Mesothelial cell of epicardium (in vitro differentiated cells): ENCODE measurements at places on chromosomes 7 and 10. TPM values are rescaled to one million over a fixed set of nuclear protein-coding genes. Genes with fewer than 3 reads are reported as not detected.
A peak's percentile ranks its signal among the peaks of the same experiment; 100 is the strongest.

DNA sequence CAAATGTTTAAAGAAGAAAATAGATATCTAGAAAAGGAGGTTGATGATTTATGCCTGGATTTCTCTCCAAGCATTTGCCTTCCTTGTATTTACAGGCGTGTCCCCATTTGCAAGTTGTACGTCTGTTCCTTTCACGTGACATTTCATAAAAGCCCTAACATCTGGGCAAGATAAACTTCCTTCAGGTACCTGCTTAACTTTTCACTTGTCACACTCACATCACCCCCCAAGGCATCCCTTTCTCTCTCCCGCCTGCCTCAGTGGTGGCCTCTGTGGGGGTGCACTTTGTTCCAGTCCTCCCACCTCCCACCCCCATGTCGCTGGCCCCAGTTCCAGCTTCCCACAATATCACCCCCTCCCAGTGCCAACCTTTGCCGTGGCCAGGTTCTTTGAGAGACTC lies 6.7 kb downstream of the TWIST1 start:
- H3K36me3 ChIP-seq = peaks cover 8% of the 10 kb centered on the region
- DNase-seq = no peak
- peak overlapping the region; percentile 92 for H3K4me3 ChIP-seq
- peaks cover 77% of the 10 kb centered on the region for H3K4me1 ChIP-seq
- peaks cover 88% of the 10 kb centered on the region for H3K27me3 ChIP-seq

GRCh38 chr7:134865001-134865845 lies 85.8 kb downstream of the CALD1 start:
- H3K36me3 ChIP-seq = peaks cover 25% of the 10 kb centered on the region
- peak overlapping the region; percentile 93 for H3K27ac ChIP-seq
- H3K4me1 ChIP-seq = peaks cover 31% of the 10 kb centered on the region

DNA sequence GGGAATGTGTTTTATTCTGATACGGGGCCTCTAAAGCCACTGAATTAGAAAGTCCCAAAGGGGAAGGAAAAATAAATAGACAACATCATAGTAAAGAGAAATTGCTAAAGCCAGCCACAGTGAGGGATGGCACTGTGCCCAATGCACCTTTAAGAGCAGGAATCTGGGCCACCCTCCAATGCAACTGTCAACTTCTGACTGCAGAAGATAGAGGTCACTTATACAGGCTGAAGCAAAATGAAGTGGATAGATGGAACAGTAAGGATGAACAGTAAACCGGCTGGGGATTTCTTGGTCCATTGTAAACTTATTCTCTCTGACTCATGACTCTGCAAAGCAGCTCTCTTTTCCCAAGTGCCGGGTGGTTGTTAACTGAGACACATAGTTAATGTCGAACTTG lies 54.0 kb upstream of the KCNIP2 start:
- H3K4me1 ChIP-seq = peaks cover 7% of the 10 kb centered on the region
- no peaks in the 10 kb centered on the region for H3K36me3 ChIP-seq
- no peaks in the 10 kb centered on the region for H3K27me3 ChIP-seq

DNA sequence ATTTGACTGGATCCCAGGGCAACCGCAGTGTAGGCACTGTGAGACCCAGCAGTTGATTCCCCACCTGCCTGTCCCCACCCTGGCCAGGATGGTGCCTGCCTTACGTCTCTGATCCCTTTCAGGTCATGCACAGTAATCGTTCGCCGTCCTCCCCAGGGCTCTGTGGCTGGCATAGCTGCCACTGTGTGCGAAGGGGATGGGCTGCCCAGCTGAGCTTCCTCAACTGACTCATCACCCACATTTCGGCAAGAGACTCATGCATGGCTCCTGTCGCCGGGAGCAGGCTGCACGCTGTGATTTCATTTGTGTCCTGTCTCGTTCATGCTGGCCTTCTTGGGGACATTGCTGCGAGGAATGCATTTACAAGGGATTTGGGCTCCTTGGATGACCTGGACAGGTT lies 252.4 kb downstream of the KLF6 start:
- no peak overlapping the region for H3K27ac ChIP-seq
- H3K27me3 ChIP-seq = no peaks in the 10 kb centered on the region
- no peak for DNase-seq
- H3K4me1 ChIP-seq = peaks cover 2% of the 10 kb centered on the region
- H3K36me3 ChIP-seq = no peaks in the 10 kb centered on the region
- no peak overlapping the region for H3K4me3 ChIP-seq

DNA sequence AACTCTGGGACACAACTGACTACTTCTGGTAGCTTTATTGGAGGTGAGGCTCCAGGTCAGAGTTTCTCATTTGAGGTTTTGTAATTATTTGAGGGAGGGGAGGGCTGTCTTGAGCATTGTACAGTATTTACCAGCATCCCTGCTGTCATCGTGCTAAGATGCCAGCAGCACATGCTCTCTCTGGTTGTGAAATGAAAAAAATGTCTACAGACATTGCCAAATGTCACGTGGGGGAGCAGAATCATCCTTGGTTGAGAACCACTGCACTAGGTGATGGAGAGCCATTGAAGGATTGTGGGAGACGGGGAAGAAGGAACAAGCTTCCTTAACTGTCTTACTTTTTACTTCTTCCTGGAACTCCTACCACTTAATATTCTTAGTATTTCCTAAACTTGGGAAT lies 5.0 kb downstream of the SEPTIN7 start:
- peaks cover 7% of the 10 kb centered on the region for H3K36me3 ChIP-seq
- no peaks in the 10 kb centered on the region for H3K27me3 ChIP-seq
- H3K4me3 ChIP-seq = no peak overlapping the region
- no peak overlapping the region for H3K27ac ChIP-seq
- no peak for DNase-seq

DNA sequence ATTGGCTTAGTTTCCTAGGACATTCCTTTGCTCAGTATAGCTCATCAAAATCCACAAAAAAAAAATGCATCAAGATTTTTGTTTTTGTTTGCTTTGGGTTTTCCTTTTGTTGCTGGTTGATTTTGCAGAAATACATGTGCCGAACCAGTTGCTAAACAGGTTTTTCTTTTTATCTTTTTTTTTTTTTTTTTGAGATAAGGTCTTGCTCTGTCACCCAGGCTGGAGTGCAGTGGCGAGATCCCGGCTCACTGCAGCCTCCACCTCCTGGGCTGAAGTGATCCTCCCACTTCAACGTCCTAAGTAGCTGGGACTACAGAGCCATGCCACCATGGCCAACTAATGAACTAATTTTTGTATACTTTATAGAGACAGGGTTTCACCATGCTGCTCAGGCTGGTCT lies 8.3 kb downstream of the CSTF2T start:
- H3K27ac ChIP-seq = no peak overlapping the region
- peaks cover 20% of the 10 kb centered on the region for H3K4me1 ChIP-seq
- no peaks in the 10 kb centered on the region for H3K27me3 ChIP-seq
- H3K4me3 ChIP-seq = no peak overlapping the region

- H3K36me3 ChIP-seq = no peaks in the 10 kb centered on the region
- DNase-seq = no peak
- H3K4me3 ChIP-seq = peak overlapping the region; percentile 95
- H3K27me3 ChIP-seq = no peaks in the 10 kb centered on the region
- peaks cover 40% of the 10 kb centered on the region for H3K4me1 ChIP-seq
These were observed 1.5 kb downstream of the PTPN12 start for GRCh38 chr7:77538281-77539212.

DNA sequence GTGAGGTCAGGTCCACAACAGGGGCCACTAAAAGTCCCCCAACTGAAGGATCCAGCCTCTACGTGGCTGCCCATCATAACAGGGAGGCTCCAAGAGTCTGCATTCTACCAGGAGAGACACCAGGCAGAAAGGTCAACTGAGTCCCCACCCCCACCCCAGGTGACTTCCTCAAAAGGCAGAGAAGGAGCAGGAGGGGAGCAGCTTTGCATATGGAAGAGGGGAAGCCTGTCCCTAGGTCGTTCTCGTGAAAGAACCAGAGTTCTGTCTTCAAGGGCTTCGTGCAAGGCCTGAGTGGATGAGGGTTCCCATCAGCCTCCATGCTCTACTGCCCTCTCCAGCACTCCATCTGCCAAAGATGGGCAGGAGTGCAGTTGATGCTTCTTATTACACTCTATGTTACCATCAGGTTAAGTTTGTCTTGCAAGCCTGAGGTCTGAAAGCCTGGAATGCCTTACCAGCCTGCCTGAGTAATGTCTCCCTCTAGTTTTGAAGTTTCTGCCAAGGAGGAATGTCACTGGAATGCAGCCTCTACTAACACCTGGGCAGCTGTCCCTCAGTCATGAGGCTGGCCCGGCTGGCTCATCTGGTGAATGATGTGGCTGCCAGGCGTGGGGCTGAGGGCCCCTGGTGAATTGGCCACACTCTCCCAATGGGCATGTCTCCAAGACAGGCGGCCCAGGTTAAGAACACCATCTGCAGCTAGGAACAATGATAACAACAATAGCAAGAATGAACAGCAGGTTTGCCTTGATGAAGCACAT lies 54.3 kb upstream of the SMNDC1 start:
- H3K27me3 ChIP-seq = no peaks in the 10 kb centered on the region
- peak overlapping the region; percentile 31 for H3K27ac ChIP-seq
- DNase-seq = no peak
- no peak overlapping the region for H3K4me3 ChIP-seq
- H3K4me1 ChIP-seq = peaks cover 35% of the 10 kb centered on the region

DNA sequence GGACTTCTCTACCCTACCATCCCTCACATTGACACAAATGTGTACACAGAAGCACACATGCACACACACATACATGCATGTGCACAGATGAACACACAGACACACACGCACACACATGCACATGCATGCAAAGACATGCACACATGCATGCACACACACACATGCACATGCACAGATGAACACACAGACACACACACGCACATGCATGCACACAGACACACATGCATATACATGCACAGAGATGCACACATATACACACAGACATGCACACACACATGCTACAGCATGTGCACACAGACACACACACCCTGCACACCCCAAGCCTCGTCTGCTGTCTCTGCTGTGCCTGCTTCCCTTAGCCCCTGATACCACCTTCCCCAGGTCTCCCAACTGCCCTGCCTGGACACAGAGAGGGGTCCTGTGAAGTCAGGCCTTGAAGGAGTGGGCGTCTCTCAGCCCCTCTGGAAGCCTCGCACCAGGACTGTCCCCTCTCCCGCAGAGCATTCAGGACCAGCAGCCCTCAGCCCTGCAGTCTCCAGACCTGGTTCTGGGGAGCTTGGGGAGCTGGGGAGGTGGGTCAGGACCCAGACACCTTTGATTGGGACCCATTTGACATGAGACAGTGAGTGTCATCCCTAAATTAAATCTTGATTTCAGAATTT lies 181.8 kb downstream of the DNAJB6 start:
- no peaks in the 10 kb centered on the region for H3K4me1 ChIP-seq
- no peaks in the 10 kb centered on the region for H3K36me3 ChIP-seq
- DNase-seq = no peak
- no peak overlapping the region for H3K4me3 ChIP-seq

- no peak overlapping the region for H3K27ac ChIP-seq
- H3K27me3 ChIP-seq = no peaks in the 10 kb centered on the region
- no peak overlapping the region for H3K4me3 ChIP-seq
- H3K36me3 ChIP-seq = no peaks in the 10 kb centered on the region
- peaks cover 11% of the 10 kb centered on the region for H3K4me1 ChIP-seq
These were observed 18.7 kb upstream of the MCU start for GRCh38 chr10:72673280-72673679.

- no peaks in the 10 kb centered on the region for H3K27me3 ChIP-seq
- no peaks in the 10 kb centered on the region for H3K4me1 ChIP-seq
- no peak overlapping the region for H3K4me3 ChIP-seq
- peaks cover 12% of the 10 kb centered on the region for H3K36me3 ChIP-seq
- H3K27ac ChIP-seq = no peak overlapping the region
These were observed 107.4 kb downstream of the SNX13 start for GRCh38 chr7:17832820-17833355.

GRCh38 chr7:75818472-75818871 lies 4.9 kb upstream of the CCL24 start:
- H3K36me3 ChIP-seq = no peaks in the 10 kb centered on the region
- H3K27ac ChIP-seq = no peak overlapping the region
- no peak overlapping the region for H3K4me3 ChIP-seq
- no peaks in the 10 kb centered on the region for H3K4me1 ChIP-seq
- H3K27me3 ChIP-seq = peaks cover 9% of the 10 kb centered on the region
- DNase-seq = no peak

DNA sequence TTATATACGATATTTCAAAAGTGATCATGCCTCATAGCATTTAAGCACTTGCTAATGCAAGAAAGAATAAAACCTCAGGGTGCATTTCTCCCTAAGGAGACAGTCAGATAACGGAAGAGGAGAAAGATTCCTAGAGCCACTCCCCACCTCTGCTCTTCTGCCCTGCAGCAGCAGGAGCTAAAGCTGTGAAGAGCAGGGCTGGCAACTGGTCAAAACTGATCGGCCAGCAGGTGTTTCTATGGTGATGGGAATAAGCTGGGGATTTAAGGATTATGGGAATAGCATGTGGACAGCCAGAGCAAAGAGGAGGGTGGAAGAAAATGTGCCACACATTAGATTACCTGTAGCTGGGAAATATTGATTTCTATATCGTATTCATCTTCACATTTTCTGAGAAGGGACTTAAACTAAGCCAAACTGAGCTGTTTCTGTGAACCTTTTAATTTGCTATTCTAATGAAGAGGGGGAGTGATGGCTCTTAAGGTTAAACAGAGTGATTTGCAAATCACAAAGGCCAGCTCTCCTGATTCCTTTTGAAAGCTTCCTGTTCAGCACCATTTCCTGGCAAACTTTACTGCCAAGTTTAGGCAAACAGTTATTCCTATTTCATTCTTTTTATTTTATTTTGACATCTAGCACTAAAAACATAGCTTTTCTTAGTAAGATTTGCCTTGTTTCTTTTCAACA lies 268.9 kb upstream of the PFKP start:
- H3K4me1 ChIP-seq = no peaks in the 10 kb centered on the region
- DNase-seq = no peak
- H3K27me3 ChIP-seq = no peaks in the 10 kb centered on the region
- no peak overlapping the region for H3K27ac ChIP-seq
- no peak overlapping the region for H3K4me3 ChIP-seq

GRCh38 chr7:66970310-66970709 lies 25.1 kb downstream of the SBDS start:
- H3K4me3 ChIP-seq = no peak overlapping the region
- no peaks in the 10 kb centered on the region for H3K4me1 ChIP-seq
- no peaks in the 10 kb centered on the region for H3K27me3 ChIP-seq
- H3K27ac ChIP-seq = no peak overlapping the region
- no peak for DNase-seq
- H3K36me3 ChIP-seq = no peaks in the 10 kb centered on the region

DNA sequence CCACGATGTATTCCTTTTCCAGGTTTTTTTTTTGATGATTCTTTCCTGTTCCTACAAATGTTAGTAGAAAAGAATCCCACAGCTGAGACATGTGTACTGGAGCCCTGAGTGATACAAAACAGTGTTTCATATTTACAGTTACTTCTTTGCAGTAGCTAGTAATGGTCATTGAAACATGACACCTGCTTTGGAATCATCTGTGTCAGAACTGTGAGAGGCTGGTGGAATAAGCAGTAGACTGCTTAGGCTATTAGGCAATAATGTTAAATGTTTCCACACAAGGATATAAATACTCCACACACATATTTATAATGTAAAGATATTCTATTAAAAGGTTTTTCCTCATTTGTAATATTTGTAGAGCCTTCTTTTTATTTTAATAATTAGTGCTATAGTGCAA lies 394.0 kb downstream of the THSD7A start:
- no peak for DNase-seq
- peaks cover 11% of the 10 kb centered on the region for H3K4me1 ChIP-seq
- no peaks in the 10 kb centered on the region for H3K27me3 ChIP-seq
- H3K4me3 ChIP-seq = no peak overlapping the region

MEPCE gene
- 34.7 to 38.5 TPM (median 38.4 TPM) in 3 replicates for total RNA-seq

MMP21 gene
- total RNA-seq = 0.18 to 0.27 TPM (median 0.23 TPM) in 3 replicates

GNA12 gene
- 54.8 to 57.1 TPM (median 57.1 TPM) in 3 replicates for total RNA-seq

BCL7B gene
- 38.2 to 42.5 TPM (median 40.4 TPM) in 3 replicates for total RNA-seq

C10orf53 gene
- not detected in 3 replicates for total RNA-seq
